ENCODE measurements at places on chromosomes 16 and 17.
A peak's percentile ranks its signal among the peaks of the same experiment; 100 is the strongest.

GRCh38 chr16:82470016-82470415, 156.8 kb upstream of the CDH13 start:
- no peak for DNase-seq

DNA sequence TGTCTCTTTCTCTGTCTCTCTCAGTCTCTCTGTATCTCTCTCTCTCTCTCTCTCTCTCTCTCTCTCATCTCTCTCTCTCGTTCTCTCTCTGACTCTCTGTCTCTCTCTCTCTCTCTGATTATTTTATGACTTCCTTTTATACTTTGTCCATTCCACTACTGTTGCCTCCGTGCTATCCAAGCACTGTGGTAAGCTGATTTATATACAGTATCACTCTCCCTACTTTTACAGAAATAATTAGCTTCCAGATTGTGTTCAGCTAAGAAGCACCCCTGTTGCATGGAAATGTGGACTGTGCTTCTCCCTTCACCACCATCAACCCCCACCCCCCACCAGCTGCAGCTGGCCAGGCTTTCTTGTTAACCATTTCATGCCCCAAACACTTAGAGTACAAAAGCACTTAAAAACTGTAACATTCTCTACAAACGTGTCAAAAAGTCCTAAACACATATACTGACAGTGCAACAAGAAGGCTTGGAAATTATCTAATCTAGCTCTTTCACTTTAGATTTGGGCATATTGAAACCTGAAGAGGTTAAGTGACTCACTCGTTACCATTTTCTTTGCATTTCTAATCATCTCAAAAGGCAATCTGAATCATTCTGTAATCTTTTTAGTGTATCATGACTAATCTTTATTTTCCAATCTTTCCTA, 11.6 kb upstream of the TMEM100 start:
- DNase-seq: no peak

GRCh38 chr17:7838090-7839075, 4.4 kb downstream of the KDM6B start:
- no peak for DNase-seq

GRCh38 chr16:53775821-53776431, 72.0 kb downstream of the FTO start:
- DNase-seq: no peak

DNA sequence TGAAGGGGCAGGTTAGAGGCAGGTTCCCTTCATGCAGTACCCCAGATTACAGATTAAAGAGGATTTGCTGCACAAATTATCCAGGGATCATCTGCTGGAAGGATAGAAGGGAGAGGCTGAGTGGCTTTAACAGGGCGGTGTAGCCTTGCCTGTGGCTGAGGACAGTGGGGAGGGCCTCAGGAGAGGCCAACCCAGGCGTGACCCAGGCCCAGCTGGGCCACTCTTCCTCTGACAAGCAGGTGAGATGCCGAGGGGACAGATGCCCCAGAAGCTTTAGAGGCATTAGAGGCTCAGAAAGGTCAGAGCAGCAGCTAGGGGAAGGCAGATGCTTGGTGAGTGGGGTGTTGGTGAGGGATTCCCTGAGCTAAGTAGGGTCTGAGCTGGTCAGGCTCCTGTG, 18.1 kb upstream of the MTMR4 start:
- no peak for DNase-seq

DNA sequence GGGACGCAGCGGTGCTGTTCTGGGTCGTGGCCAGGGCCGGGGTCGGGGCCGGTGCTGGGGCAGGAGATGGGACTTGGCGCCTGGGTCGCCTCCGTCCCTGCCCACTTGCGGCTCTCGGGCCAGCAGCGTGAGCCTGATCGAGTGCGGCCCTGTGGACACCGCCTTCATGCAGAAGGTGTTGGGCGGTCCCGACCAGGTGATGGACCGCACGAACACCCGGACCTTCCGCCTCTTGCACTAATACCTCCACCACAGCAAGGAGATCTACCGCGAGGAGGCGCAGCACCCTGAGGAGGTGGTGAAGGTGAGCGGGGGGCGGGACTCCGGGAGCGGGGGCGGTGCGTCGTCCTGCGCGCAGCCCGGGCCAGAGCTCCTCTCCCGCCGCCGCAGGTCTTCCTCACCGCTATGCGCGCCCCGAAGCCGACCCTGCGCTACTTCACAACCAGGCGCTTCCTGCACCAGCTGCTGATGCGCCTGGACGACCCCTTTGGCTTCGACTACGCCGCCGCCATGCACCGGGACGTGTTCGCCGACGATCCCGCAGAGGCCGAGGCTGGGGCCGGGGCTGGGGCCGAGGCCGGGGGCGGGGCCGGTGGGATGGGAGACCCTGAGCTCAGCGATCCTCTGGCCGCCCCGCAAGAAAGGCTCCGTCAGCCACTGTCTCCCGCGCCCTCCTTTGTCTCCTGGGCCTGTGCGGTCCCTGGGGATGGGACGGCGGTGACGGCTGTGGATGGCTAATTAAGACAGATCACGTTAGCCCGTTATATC, 4.5 kb upstream of the HSD17B1 start:
- DNase-seq: peak; percentile 91

DNA sequence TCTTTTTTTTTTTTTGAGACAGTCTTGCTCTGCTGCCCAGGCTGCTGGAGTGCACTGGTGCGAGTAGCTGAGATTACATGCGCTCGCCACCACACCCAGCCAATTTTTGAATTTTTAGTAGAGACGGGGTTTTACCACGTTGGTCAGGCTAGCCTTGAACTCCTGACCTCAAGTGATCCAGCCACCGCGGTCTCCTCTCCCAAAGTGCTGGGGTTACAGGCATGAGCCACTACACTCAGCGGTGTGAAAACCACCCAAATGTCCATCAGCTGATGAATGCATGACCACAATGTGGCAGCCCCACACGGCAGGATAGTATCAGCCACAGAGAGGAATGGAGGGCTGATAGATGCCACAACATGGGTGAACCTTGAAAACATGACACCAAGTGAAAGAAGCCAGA, 2.1 kb downstream of the P2RX5 start:
- DNase-seq: no peak

DNA sequence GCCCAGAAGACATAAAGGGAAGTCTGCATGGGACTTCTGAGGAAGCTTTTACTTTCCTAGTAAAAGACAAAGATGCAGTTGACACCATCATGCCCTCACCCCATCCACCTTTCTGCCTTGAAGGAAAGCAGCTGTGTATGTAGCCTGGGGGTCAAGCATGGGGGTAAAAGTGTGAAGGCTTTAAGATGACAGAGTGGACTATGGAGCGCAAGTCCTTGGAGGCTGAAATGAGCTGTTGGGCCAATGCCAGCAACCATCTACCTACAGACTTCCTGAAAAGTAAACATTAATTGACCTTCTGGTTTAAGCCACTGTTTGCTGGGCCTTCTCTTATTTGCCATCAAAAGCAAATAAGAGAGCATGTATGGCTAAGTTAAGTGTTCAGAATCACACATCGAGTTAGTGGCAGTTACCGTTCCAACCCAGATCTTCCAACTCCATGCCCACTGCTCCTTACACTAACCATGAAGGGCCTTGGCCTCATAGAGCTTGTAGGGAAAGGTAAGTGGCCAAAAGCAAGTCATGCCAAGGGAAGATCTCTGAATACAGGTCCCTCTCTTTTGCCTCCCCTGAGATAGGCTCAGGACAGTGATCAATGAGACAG, 30.0 kb downstream of the SLC13A5 start:
- DNase-seq: no peak

GRCh38 chr17:40686192-40686591, 17.4 kb downstream of the KRT24 start:
- no peak for DNase-seq

DNA sequence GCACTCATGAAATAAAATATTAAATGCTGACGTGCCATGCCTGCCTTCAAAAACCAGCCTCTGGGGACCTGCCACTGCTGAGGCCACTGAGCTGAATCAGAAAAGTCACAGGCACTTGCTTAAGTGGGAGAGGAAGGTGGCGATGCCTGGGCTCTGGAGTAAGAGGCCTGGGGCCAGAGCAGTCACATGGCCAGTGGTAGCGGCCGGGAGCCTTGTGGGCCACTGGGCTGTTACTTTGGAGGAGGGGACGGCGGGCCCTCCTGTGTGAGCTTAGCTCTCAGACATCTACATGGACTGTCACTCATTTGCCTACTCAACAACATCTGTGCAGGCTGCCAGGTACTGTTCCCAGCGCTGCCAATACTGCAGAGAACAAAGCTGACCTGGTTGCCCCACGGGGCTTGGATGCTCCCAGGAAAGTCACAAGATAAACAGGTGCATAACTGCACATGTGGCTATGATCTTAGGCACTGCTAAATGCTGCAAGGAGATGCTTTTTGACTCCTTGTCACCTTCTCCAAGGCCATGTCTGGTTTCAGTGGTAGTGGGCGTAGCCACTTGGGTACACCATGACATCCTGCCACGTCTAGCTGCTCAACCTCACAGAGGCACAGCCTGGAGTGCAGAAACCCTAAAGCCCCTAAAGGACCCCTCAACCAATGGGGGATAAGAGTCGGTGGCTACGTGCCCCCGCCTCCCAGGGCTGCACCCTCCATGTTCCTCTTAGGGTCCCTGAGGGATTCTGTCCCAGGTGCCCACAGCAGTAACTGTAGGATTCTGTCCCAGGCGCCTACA, 11.6 kb downstream of the COTL1 start:
- no peak for DNase-seq

- peak; percentile 65 for DNase-seq
Measured at GRCh38 chr16:87780385-87780989, 14.7 kb upstream of the KLHDC4 start.

GRCh38 chr17:65572581-65573281, 11.3 kb upstream of the AXIN2 start:
- no peak for DNase-seq

GRCh38 chr17:80866050-80866793, 125.4 kb upstream of the CHMP6 start:
- peak; percentile 66 for DNase-seq

- no peak for DNase-seq
Measured at GRCh38 chr16:84198401-84198800, 7.4 kb downstream of the ADAD2 start.

DNA sequence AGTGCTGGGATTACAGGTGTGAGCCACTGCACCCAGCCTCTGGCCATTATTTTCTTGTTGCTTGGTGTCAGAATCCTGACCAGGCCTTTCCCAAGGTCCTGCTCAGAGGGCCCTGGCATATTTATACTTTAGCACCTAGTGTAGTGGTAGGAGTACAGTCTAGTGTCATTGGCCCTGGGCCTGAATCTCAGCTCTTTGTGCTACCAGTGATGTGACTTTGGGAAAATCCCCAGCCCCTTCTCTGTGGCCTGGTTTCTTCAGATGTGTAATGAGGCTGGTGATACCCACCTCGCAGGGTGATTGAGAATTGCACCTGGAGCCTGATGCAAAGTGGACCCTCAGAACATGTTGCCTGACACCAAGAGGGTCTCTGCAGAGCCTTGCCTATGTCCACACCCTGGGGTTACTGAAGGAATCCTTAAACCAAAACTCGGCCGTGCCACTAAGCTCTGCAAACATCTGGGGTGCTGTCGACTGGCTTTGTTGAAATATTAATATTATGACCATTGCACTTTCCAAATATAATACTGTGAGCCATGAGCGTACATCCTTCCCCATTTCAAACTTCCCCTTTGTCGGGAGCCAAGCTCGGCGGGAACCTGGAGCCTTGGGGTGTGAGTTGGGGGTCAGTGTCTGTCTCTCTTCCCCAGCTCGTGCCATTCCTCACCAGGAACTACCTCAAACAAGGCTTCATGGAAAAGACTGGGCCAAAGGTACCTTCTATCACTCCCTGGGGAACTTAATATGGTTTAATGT, 18.0 kb upstream of the RNF135 start:
- DNase-seq: peak; percentile 58

GRCh38 chr17:42617956-42618431, 8.5 kb downstream of the TUBG1 start:
- no peak for DNase-seq

DNA sequence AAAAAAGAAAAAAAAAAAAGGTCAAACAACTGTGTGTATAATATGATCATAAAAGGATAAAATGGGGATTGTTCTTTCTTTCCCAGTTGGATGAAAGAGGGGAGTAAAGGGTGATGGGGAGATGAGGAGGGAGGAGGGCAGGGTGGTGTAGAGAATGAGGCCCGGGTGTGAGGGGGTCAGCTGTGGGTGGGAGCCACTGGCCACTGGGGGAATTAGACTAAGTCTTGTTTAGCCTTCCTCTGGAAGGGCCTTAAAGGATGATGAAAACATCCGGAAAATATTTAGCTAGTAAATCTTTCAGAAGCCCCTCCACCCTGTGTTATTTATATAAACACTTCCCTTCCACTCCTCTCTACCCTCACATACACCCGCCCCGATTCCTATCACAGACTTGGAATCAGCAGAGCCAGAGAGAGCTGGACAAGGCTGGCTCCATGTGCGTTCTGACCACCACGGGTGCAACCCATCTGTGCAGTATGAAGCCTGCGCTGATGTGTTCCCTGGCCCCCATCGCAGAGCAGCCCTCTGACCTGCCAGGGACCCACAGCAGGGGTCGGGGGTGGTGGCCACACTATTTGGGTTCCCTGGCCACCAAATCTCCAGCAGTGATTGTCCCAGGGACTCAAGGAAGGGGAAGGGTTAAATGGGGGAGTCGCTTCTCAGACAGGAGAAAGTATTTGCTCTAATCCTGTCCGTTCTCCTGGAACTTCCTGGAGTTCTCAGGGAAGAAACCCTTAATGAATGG, 72.7 kb downstream of the GAS7 start:
- DNase-seq: no peak

DNA sequence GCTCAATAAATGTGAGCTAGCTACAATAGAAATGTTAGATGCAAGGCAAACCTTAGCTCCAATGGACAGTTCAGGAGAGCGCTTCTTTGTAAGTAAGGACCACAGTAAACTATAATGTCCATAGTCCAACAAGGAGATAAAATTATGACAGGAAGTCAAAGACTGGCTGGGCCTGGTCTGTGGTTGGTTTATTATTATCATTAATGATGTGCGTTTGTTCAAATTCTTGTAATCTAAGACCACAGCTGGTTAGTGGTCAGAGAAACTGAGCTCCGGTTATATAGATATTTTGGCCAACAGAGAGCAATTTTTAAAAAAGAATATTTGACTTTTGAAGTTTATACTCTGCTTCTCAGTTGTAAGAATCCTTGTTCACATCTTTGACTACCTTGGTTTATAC, 4.7 kb upstream of the CMTM2 start:
- DNase-seq: no peak

GRCh38 chr16:81273223-81273950, 34.9 kb downstream of the BCO1 start:
- no peak for DNase-seq

- DNase-seq: no peak
Measured at GRCh38 chr16:19377864-19378263, 39.8 kb upstream of the TMC5 start.

DNA sequence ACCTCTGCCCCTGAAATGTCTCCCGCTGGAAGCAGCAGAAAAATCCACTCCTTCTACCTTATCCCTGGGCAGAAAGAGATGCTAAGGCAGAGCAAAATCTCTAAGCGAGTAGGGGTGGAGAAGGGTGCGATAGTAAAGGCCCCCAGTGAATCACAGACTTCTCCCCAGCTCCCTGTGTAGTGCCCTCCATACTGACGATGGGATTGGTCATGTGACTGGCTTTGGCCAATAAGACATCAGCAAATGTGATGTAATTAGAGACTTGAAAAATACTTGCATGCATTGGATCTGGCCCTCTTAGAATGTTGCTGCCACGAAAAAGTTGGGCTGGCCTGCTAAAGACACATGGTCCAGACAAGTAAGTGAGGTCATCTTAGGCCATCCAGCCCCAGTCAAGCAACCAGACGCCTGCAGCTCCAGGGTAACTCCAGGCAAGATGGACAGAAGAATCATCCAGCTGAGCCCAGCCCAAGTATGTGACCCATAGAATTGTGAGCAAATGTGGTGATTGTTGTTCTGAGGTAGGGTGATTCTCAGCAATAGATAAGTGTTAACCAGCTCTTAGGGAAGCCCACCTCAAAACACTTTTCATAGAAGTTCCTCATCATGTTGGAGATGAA, 36.0 kb downstream of the HASPIN start:
- no peak for DNase-seq

GRCh38 chr17:59278406-59278805, 53.0 kb upstream of the YPEL2 start:
- no peak for DNase-seq
